Upper lobe of right lung (tissue), 1 donor: ENCODE measurements at places on chromosomes 16 and 17. TPM values are rescaled to one million over a fixed set of nuclear protein-coding genes. Genes with fewer than 3 reads are reported as not detected.

Gene RND2
- 0.78 TPM for total RNA-seq

Gene RPGRIP1L
- total RNA-seq, result 3.5 TPM

Gene RGS11
- total RNA-seq, result 7.8 TPM

Gene INTS2
- total RNA-seq, result 10.9 TPM

Gene MFSD6L
- 0.41 TPM for total RNA-seq

Gene EMP2
- 726 TPM for total RNA-seq

Gene JPH3
- total RNA-seq, result 0.29 TPM

Gene HOXB8
- total RNA-seq, result 1.0 TPM

Gene TRPV3
- total RNA-seq, result 0.26 TPM

Gene AOC3
- total RNA-seq, result 235 TPM

Gene CARD14
- 1.1 TPM for total RNA-seq

Gene PRR35
- not detected for total RNA-seq

Gene TP53TG3D
- total RNA-seq, result 1.3 TPM

Gene KAT7
- 61.4 TPM for total RNA-seq

Gene C16orf74
- total RNA-seq, result 2.7 TPM

Gene ATP2A3
- total RNA-seq, result 44.4 TPM

Gene MYOCD
- 4.1 TPM for total RNA-seq

Gene TNFAIP1
- total RNA-seq, result 82.7 TPM

Gene KIF18B
- total RNA-seq, result 0.32 TPM

Gene TNP2
- total RNA-seq, result not detected

Gene EVI2B
- 87.9 TPM for total RNA-seq

Gene NLRP1
- 33.2 TPM for total RNA-seq

Gene KRT33A
- not detected for total RNA-seq

Gene TAT
- not detected for total RNA-seq

Gene SLC13A2
- total RNA-seq, result 0.87 TPM

Gene SPATA22
- 0.75 TPM for total RNA-seq

Gene KRT17
- 5.9 TPM for total RNA-seq

Gene PITPNM3
- total RNA-seq, result 15.6 TPM

Gene CA7
- total RNA-seq, result not detected

Gene HCRT
- total RNA-seq, result not detected

Gene BRIP1
- total RNA-seq, result 0.26 TPM

Gene PYY
- total RNA-seq, result not detected

Gene BIRC5
- total RNA-seq, result 1.1 TPM

Gene SUPT6H
- 62.4 TPM for total RNA-seq

Gene ASPA
- 8.2 TPM for total RNA-seq

Gene CES5A
- not detected for total RNA-seq
